ENCODE measurements at places on chromosomes 11 and 22.

DNA sequence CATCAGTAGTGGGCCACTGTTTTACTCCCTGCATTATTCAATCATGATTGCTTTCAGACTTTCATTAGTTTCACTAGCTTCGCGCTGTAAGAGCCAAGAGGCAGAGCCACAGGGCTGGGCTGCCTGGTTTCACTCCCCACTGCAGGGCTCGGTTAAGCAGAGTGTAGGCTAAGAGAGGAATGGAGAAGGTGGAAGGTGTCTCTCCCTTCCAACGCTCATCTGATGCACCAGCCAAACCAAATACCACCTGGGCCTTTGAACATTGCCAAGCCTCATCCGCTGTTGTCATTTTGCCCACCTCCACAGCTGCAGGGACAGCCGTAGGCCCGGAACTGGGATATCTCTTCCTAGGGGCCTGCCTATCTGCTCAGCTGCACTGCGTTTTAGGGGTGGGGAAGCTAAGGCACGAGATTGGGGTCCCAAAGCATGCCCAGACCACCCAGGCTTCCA, 480 bp upstream of the SMARCB1 start:
- DNase-seq = no peak

- no peak for DNase-seq
These were observed 13.1 kb upstream of the CCDC134 start for GRCh38 chr22:41787331-41787730.

DNA sequence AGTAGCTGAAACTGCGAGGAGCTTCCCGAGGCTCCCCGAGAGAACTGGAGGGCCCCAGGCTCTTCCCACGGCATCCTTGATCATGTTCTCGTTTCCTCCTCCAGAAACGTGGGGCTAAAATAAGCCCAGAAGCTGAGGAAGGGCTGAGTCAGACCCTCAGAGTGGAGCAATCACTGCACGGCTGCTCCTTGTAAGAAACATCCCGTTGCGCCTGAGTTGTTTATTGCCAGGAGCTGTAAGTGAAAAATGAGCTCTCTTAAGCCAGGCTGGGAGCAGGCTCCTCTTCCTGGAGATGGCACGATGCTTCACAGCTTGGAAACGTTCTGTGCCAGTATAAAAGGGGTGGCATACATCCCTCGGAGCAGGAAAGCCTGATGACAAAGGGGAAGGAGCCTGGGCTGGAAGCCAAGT, 47.3 kb upstream of the SYN3 start:
- DNase-seq = no peak

GRCh38 chr22:25546751-25547150, 17.7 kb upstream of the GRK3 start:
- no peak for DNase-seq

- DNase-seq = no peak
These were observed 462 bp downstream of the UBE2L6 start for GRCh38 chr11:57566905-57567514.

GRCh38 chr22:35523167-35523947, 17.3 kb upstream of the RASD2 start:
- DNase-seq = peak; percentile 29

DNA sequence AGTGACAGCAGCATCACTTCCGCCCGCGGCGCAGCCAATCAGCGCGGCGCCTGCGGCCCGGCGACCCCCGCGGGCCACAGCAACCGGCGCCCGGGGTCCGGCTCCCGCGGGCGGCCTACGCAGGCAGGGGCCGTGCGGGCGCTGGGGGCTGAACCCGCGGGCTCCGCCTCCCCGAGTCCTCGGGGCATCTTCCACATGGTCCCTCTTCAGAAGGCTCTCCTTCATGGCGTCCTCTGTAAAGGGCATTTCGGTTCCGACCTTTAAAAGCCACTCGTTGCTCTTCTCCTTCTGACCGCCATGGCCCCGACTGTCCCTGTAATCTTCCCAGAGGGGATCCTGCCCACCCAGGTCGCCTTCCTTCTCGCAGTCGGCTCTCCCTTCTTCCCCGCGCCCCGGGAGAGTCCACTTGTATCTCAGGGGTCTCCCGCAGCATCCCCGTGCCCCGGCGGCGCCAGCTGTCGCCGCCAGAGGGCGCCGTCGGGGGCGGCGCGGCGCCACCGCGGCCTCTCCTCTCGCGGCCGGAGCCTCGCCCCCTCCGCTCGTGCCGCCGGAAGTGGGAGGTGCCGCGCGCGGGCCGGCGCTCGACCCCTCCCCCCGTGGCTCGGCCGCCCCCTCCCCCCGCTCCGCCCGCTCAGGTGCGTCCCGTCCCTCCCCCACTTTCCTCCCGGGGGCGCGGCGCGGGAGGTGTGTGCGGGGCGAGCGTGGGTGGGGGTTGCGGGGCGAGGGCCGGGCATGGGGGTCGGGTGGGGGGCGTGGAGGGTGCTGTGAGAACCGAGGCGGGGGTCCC, at the start of gene RNF214:
Gene RNF214, plus strand, starts transcription at position 580 of the 787 bp plus-strand sequence. CDS start 1,602 bp downstream, outside the sequence.
- DNase-seq = peak; percentile 88

DNA sequence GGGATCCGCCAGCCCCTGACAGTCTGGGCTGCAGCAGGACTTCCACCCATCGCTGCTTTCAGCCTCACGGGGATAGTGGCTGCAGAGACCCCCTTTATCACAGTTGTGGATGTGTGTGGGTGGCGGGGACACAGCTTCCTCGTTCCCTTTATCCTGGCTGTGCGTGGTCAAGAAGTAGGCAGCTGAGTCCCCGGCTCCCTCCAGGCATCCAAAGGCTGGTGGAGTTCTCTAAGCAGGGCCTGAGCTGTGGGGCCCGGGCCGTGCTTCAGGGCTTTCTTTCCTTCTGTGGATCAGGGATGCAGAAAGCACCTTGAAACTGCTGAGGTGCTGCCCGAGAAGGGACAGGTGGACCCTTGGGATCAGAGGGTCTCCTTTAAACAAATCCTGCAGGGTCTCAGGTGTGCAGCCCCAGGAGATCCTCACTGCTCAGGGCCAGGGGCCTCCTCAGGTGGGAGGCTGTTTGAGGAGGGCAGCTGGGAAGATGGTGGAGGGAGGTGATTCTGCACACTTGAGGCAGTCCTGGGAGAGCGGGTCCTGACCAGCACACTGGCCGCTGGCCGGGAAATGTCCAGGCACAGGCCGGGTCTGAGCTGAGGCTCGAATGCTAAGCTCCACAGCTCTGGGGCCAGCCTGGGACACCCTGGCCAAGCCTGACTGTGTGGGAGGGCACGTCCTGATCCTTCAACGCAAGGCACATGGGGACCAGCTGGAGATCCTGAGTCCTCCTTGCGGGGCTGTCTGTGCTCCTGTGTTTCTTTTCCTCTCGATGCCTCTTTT, 1024.3 kb downstream of the BRD1 start:
- DNase-seq = no peak

GRCh38 chr11:86793307-86793706, 7.0 kb upstream of the PRSS23 start:
- DNase-seq = no peak

GRCh38 chr22:50151571-50152537, 18.7 kb upstream of the PANX2 start:
- DNase-seq = no peak

DNA sequence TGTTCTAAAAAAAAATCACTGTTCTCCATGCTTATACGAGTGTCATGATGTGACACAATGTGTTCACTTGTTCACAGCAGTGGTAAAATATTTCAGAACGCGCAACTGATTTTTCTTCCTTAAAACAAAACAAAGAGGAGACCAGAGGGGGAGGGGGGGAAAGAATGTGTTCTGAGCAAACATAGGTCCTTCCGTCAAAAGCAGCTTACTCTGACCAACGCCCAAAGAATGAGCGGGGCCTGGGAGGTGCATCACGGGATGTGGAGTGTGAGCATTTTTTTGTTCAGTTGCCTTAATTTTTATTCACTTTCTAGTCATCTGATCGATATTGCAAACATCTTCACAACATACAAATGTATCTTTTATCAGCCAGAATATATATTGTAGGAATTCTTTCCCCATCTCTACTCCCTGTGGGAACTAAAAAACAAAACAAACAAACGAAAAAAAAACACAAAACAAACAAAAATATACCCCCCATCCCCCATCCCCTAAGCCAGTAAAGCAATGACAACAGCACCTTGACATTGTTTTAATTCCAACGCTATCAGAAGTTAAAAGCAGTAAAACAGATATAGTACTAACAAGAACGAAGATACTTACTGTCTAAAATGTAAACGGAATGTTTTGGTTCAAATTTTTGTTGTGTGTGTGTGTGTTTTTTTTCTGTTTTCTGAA, 43.3 kb downstream of the BDNF start:
- no peak for DNase-seq

GRCh38 chr11:94455861-94456260, 37.8 kb downstream of the MRE11 start:
- no peak for DNase-seq

DNA sequence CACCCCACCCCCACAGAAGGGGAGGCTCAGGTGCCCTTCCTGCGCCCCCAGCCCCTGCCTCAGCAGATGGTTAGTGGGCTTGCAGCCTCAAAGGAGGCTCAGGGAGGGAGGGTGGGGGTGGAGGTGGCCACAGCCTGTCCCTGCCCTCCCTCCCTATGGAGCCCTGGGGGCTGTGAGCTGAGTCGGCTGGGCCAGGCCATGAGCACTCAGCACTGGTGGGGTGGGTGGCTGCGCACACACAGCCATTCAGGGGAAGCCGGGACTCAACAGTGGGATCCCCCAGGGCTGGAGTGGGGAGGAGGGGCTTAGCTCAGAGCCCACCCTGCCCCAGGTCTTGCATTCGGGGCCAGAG, 50.2 kb downstream of the FLRT1 start:
- no peak for DNase-seq

- DNase-seq = no peak
These were observed 33.9 kb downstream of the SYTL2 start for GRCh38 chr11:85776951-85777602.

DNA sequence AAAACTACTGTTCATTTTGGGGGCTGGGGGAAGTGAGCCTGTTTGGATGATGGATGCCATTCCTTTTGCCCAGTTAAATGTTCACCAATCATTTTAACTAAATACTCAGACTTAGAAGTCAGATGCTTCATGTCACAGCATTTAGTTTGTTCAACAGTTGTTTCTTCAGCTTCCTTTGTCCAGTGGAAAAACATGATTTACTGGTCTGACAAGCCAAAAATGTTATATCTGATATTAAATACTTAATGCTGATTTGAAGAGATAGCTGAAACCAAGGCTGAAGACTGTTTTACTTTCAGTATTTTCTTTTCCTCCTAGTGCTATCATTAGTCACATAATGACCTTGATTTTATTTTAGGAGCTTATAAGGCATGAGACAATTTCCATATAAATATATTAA, 87.1 kb upstream of the BIRC3 start:
- DNase-seq = no peak

GRCh38 chr11:721741-722345, 15.8 kb downstream of the EPS8L2 start:
- DNase-seq = no peak

- no peak for DNase-seq
These were observed 5.9 kb upstream of the MRGPRF start for GRCh38 chr11:69018924-69019323.

- peak; percentile 17 for DNase-seq
These were observed 104.8 kb downstream of the C11orf58 start for GRCh38 chr11:16843294-16843693.

GRCh38 chr11:47986742-47987141, 6.4 kb downstream of the PTPRJ start:
- DNase-seq = no peak

DNA sequence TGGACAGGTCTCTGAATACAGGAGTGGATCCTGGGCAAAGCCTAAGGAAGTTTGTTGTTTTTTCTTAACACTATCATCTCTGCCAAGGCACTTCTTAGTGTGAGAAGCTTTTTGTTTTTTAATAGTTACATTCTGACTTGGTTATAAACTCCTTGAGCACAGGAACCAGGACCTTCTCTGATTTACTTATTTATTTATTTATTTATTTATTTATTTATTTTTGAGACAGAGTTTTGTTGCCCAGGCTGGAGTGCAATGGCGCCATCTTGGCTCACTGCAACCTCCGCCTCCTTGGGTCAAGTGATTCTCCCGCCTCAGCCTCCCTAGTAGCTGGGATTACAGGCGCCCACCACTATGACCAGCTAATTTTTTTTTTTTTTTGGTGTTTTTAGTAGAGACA, 11.0 kb downstream of the RNF185 start:
- DNase-seq = no peak

DNA sequence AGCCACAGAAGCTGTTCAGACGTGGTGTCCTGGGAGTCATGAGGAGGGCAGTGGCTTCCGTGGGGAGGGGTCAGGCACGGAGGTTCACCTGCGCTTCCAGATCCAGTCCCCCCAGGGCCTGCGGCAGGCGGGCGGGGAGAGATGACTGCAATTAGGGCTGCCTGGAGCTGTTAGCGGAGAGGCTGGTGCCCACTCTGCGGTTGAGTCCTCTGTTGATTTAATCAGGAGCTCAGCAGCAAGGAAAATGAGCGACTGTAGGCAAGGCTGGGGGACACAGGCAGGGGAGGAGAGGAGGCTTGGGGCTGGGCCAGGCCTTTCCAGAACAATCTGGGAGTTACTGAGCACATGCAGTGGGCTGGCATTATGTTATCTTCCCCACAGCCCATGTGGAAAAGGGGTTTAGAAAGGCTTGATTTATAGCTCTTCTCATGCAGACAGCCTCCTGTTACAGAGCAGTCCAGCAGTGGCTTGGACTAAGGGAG, 13.1 kb downstream of the PLCB3 start:
- no peak for DNase-seq

DNA sequence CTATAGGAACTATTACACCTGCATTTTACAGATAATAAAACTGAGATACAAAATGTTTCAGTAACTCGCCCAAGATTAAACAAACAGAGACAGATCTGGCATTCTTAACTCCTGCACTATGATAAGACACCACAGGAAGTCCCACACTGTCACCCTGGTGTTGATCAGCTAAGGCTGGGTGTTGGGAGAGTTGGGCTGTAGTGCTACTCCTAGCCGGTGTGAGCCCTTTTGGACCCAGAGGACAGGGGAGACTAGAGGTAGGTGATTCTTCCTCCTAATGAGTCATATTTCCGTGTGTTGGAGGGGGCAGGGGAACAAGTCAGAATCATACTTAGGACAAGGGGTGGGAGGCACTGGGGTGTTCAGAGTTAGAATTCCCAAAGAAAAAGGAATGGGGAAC, 353.2 kb upstream of the TENM4 start:
- DNase-seq = no peak

- no peak for DNase-seq
These were observed 35.2 kb downstream of the MAML2 start for GRCh38 chr11:96307776-96308140.

- DNase-seq = peak; percentile 96
These were observed at the start of gene TAF10 for GRCh38 chr11:6612213-6613041. TAF10 (minus strand) TSS chr11:6612216; CDS start chr11:6612189, 27 bp downstream.

DNA sequence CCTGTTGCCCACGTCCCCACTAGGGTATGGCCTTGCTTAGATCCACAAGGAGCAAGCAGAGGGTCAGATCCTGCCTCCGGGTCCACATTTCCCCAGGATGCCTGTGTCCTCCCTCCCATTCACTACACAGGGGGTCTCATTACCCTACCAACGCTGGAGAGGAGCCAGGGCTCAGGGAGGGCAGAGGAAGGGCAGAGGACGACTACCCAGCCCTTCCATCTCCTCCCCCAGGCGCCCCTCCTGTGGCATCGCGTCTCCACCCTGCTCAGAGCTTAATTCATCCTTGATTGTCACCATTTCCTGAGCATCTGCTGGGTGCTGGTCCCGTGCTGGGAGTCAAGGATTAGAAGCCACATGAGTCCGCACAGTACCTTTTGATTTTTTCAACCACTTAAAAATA, 5.0 kb downstream of the NFAM1 start:
- DNase-seq = no peak

DNA sequence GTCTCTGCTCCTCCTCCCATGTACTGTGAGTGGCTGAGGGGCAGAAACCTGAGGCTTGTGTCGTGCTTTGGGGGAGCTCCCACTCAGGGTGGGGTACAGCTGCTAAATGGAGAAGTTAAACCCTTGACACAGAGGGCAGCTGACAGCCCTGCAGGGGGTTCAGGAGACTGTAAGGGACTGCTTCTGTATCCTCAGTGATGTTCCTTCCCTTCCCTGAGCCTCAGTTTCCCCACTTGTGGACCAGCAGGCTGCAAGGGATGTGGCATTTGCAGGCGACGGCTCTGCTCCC, 15.6 kb downstream of the SYNGR1 start:
- DNase-seq = no peak

All from NCI-H774 (cell line).